Stimulated activated CD4-positive, alpha-beta T cell treated with anti-CD3 and anti-CD28 coated beads, Interleukin-1b, Interleukin-23, amount 100 ng/mL, for 24 hours (primary cell): ENCODE measurements at places on chromosomes 13 and 19.

DNA sequence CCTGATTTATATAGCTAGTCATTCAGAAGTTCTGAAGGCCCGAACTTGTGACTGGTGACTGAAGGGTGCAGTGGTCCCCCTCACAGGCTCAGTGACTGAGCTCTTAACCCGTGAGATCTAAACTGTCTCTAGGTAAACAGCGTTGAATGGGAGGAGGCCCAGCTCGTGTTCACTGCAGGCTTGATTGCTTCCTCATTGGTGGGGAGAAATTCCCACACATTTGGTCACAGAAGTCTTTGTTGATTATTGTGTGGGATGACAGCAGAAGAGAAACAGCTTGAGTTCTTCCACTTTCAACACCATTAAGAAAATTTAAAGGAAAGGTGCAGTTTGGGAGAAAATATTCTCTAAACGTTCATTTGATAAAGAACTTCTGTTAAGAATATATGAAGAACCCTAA lies 1178.0 kb downstream of the UQCRFS1 start:
- DNase-seq = no peak

GRCh38 chr19:15683411-15683810 lies 10.5 kb downstream of the CYP4F12 start:
- no peak for DNase-seq

GRCh38 chr13:110640591-110641029 lies 25.3 kb downstream of the NAXD start:
- DNase-seq = no peak

DNA sequence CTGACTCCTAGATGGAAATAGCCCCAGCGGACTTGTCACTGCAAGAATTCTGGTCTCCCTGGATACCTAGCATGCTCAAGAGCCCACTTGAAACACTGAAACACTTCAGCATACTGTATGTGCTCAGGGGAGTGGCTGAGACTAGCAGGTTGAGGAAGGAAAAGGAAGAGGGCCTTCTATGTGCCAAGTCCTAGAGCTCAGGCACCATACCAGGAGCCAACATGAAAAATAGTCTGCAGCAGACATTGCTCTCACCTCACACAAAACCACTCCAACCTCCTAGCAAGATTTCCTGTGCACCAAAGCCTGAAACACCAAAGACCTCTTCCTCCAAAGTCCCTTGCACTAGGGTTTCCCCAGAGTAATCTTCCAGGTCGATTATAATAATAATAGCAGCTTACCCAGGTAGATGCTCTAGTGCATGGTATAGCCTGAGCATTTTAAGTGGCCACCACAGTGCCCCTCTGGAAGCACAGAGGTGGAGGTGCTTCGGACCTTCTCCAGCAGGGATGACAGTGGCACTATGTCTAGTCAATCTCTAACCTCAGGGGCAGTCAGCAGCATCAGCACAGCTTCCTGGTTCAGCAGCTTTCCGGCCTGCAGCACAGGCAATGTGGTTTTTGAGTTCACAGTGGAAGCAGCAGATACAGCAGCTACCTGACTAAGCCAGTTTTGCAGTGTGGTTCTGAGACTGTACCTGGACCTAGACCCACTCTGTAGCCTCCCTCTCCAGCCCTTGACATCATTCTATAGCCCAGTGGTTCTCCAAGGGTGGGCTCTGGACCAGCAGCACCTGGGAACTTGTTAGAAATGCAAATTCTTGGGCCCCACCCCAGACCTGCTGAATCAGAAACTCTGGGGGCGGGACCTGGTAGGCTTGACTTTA lies 45.6 kb upstream of the UBE2L5 start:
- no peak for DNase-seq

GRCh38 chr19:940591-941291 lies 14.9 kb downstream of the ARID3A start:
- DNase-seq = no peak

- no peak for DNase-seq
Observed at GRCh38 chr13:59494560-59494970, 669.2 kb downstream of the DIAPH3 start.

- no peak for DNase-seq
Observed at GRCh38 chr13:65762012-65762411, 1468.1 kb downstream of the PCDH9 start.

GRCh38 chr13:78040205-78040830 lies 121.7 kb upstream of the EDNRB start:
- no peak for DNase-seq

DNA sequence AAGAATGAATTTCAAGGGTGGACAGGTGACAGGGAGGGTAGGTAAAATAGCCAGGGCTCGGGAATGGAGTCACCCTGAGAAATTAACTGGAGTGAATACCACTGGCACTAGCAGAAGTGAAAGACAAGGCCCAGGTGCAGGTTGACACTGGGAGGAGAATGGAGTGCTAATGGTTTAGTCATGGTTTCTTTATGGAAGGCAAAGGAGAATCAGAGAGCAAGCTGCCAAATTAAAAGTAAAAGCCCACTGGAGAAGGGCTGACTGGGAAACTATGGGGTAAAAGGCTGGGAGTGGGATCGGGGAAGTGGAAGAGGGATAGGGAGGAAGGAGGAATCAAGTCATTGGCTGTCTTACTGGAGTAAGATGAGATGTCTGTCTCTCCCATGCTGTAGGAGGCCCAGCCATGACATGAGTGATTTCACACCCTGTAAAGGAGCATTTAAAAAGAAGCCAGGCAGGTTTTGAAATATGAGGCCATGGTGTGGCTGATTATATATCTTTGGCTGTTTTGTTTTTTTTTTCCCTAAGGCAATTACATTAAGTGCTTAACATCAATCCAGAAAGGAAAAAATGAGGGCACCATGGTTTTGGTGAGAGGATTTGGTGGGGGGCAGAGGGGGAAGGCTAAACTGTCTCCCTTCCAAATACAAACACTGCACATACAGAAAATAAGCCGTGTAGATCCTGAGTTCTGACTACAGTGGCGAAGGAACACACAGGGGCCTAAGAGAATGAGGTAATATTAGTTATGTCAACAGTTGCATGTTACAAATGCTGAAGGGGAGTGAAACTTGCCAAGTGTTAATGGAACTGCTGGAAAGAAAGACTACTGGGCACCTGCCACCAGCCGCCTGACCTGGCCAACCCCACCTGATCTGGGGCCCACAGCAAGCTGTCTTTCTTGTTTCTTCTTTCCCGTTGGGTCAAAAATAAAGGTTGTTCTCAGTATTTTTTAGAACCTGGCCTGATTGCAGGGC lies 183.5 kb upstream of the TSC22D1 start:
- DNase-seq = no peak

DNA sequence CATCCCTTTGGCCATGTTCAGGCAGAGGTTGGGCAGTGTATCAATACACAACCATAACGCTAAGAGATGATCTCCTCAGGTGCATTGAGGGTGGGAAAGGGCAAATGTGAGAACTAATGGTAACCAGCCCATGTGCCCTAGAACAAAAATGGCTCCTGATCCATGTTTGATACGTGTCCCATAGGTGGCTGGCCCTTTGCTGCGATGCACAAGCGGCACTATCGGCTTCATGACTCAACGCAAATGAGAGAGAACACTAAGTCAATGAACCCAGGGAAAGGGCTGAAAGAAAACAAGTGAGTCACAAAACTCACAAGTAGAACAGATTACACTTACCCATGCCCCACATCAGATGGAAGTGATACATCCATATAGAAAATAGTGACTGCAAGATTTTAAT lies 201.7 kb downstream of the ABCC4 start:
- no peak for DNase-seq

DNA sequence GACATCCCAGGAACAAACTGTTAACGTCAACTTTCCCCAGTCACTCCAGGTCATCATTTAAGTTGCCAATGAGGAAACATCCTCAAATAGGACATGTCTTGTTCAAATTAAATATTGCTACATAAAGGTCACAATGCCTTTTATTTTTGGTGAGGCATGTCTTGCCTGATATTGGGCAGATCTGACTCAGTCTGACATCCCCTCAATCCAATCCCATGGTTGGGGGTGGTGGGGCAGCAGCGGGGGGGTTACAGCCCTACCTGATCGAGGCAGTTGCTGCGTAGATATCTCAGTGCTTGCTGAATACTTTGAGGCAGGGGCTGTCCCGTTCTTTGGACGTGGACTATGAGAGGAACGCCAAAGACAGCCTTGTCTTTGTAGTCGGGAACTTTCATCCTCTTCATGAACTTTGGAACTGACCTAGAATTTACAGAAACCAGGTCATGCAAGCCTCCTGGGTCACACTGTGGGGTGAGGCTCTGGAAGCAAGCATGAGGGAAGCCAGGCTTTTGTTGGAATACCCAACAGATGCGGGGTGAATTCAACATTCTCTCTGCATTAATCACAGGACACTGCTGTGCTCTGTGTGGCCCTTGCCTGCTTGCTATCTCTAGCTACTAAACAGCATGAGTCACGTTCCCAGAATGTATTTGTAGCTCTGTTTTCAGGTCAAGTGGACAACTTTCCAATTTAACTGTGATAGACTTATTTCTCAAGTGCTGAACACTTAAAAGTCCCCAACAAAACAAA lies 109.8 kb downstream of the KL start:
- no peak for DNase-seq

DNA sequence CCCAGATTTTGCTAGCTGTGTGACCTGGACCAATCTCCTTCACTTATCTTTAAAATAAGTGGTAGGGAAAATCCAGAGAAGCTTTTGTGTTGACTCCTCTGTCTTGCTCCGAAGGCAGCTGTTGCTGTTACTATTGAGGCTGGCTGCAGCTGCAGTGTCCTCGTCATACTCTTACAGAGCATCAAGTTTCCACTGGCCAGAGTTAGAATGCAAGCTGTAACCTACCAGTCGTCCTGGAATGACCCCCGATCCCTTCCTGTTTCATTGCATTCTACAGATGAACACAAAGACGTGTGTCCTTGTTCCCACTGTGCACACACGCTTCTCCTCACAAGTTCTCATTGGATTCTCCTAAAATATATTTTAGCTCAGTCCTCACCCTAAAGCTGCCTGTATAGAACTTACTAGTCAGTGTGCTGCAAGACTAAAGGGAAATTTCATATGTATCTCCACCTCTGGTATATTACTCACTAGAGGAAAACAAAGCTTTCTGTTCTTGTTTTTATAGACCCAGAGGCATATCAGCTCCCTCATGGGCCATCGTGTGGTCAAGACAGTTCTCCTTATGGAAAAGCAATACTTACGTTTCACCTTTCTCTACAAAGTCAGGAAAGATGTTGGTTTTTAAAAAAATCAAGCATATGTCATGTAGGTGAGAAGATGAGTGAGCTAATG lies 589.8 kb downstream of the LMO7 start:
- DNase-seq = no peak

- DNase-seq = no peak
Observed at GRCh38 chr13:31896427-31896826, 135.1 kb upstream of the FRY start.

DNA sequence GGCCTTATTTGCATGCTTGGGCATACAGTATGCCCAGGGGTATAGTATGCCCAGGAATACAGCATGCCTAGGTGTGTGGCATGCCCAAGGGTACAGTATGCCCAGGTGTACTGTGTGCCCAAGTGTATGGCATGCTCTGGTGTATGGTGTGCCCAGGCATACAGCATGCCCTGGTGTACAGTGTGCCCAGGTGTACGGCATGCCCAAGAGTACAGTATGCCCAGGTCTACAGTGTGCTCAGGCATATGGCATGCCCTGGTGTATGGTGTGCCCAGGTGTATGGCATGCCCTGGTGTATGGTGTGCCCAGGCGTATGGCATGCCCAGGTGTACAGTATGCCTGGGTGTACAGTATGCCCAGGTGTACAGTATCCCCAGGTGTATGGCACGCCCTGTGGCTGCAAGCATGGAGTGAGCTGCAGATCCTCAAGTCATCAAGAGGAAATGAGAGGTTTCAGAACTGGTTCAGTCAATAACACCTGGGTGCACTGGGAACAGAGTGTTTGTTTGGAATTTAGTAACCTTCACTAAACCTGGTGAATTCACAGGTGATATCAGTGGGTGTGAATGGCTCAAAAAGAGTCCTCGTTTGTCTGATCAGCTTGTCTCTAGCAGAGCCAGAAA lies 7.8 kb upstream of the C13orf42 start:
- DNase-seq = no peak

- no peak for DNase-seq
Observed at GRCh38 chr13:33193428-33193974, 92.1 kb downstream of the STARD13 start.

DNA sequence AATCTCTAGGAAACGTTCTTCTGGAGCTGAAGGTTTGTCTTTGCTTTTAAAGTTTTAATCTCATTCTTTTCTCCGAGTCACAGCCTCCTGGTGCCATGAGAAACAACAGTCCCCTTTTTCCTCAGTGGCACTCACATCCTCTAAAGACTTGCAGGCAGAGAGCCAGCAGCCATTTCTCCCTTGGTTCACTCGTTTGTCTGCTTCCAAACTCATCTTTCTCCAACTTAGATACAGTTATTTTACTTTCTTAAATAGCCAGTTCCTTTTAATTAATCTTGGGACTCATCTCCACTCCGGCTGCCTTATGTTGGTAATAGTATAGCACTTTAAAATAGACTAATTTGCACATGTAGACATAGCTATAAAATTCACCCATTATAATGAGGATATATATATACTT lies 555.2 kb downstream of the FGF9 start:
- DNase-seq = no peak

DNA sequence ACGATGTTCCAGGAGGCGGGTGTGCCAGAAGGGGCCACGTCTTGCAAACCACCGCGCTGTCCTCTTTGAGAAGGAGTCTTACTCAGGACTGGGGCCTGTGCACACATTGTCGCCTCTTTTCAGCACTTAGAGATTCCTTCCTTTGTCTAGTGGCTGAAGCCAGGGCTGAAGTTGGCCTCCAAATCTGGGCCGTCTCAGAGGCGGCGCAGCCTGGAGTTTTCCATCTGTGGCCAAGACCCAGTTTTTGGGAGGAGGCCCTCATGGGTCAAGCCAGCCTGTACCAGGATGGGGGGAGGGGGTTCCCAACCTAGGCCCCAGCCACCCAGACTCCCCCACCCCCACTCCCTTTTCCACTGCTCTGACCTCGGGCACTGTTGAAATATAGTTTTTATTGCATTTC lies 11.8 kb downstream of the ANO8 start:
- no peak for DNase-seq

DNA sequence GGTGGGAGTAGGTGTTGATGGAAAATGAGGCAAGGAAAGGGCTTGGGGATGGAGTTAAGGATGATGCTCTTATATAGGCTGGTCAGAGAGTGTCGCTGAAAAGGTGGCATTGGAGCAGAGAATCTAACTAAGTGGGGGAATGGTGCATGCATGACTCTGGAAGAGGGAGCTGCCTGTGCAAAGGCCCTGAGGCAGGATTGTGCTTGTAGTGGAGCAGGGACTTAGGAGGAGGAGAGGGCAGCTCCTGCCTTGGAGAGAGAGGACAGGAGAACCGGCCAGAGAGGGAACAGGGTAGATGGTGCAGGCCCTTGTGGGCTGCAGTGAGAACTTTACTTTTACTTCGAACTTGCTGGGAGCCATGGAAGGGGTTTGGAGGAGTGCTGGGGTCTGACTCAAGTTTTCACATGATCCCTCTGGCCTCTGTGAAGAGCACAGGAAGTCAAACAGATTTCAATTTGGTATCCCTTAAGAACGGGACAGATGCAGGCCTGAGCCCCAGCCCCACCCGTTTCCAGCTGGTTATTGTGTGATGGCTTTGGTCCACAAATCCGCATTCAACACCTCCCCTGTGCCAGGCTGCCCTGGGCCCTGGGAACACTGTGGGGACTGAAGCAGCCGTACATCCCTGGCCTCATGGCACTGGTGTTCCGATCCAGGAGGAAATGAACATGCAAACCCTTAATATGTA lies 7.0 kb downstream of the AP2A1 start:
- DNase-seq = no peak

GRCh38 chr19:4647676-4648644 lies 8.6 kb downstream of the TNFAIP8L1 start:
- DNase-seq = no peak

- no peak for DNase-seq
Observed at GRCh38 chr19:52138278-52138982, 1.3 kb downstream of the ZNF616 start.
